AG04450 (cell line): ENCODE measurements at places on chromosomes 2 and 18.
A peak's percentile ranks its signal among the peaks of the same experiment; 100 is the strongest.

DNA sequence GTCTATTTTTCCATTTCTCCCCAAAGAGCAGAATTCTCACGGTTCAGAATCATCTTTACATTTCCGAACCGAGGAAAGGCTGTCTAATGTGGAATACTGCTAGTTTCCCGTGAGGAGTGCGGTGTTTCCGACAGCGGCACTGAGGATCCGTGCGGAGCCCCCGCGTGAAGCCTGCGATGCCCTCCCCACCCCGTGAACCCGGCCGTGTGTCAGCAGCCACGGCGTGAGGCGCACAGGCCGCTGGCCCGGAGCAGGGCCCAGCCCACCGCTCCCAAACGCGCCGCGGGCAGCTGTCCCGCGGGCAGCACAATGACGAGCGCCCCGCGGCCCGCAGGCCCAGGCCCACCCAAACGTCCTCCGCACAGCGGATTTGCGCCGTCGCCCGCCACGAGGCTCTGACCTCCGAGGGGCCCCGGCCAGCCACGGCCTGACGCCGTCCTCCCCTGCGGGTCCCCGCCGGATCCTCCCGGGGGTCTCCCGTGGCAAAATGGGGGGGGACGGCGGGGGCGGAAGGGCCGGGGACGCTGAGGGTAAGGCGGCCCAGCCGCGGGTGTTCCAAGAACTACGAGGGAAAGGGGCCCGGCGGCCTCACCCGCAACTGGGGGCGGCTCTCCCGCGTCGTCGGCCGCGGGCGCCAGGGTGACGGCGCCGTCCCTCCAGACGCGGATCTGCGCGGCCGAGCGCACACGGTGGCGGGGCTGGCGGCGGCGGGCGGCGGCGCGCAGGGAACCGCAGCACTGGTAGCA, 796 bp downstream of the SPIRE1 start:
- no peak for DNase-seq

GRCh38 chr2:39860538-39860937, 81.5 kb upstream of the THUMPD2 start:
- no peak for DNase-seq

GRCh38 chr2:239934571-239935171, 90.5 kb downstream of the NDUFA10 start:
- DNase-seq: no peak

DNA sequence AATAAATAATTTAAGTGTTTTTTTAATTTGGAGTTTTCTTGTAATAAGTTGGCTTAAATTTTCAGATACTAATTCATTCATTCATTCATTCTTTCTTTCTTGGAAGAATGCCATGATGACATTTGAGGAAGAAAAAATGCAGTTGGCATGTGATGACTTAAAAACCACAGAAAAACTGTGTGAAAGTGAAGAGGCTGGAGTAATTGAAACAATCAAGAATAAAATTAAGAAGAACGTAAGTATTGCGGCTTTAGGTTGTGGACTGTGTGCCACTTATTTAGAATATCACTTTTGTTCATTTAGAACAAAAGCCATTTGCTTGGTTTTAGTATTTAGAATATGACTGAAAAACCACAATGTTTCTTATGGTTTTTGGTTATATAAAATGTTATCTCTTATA, 51.4 kb downstream of the TTC39C start:
- DNase-seq: no peak

DNA sequence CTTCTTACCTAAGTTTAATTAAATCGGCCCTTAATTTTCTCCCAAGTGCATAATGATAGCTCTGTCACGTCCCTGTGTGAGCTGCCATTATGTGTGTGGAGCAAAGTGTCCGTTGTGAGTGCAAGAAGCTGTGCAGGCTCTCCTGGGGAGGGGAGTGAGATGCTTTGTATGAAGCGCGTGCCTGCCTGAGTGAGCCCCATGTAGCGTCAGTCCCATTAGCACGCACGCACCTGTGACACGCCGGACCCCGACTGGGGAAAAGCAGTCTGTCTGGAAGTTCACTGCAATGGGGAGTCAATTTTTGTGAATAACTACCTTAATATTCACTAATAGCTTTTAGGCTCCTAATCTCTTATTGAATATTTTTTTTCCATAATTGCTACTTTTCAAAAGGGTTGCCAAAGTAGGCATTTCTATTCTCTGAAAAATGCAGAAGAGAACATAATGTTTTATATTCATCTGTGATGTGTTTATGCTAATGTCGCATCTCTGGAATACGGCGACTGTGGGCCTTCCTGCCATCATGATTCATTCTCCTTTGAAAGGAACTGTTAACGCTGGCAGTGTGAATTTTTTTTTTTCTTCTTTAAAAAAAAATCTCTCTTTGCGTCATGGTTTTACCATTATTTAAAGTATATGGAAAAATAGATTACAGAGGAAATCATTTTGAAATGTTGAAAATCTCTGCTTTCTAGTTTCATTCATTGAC, 157.7 kb downstream of the COL4A4 start:
- DNase-seq: no peak

GRCh38 chr2:42474765-42475454, 18.9 kb downstream of the KCNG3 start:
- no peak for DNase-seq

DNA sequence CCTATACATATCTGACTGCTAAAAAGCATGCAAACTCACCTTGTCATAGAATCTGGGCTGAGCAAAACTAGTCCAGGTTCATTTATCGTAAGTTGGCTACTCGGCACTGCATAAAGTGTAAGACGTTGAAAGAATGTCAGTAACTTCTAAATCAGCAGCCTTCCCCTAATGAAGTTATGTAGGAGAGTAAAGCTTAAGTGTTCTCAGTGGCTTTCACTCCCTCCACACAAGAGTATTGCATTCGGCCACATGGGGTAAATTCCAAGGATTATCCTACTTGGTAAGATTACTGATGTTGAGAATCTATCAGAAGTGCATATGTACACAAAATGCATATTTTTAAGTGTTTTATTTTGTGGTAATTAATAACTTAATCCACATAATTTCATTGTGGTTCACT, 130.1 kb downstream of the LCLAT1 start:
- DNase-seq: no peak

DNA sequence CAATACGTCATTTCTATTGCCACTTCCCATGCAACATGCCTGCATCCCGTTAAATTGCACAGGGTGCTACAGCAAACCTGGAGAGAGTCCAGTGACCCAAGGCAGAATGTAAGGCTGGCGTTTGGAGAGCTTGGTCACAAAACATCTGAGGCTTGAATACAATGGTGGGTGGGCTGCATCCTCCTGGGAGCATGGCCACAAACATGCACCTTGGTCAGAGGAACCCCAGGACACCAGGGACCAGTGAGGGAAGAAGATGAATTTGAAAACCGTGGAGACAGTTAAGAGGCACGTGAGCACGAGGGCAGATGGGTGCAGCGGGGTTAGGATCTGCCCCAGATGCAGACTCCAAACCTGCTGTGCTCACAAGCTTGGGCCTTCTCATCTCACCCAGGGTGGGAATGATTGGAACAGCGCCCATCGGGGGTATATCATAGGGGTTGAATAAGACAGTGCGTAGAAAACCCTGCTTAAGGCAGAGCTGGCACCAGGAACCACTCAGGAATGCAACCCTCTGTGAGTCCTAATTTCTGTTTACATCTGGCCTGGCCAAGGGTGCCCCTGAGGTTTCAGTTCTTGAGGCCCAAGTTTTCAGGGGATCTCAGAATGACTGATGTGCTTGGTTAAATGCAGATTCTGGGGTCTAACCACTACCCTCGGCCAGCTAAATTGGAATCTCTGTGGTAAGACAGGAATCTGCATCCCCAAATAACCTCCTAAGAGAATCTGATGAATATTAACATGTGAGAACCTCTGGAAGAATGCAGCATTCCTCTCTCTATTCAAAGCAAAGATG, 97.2 kb downstream of the ARL4C start:
- DNase-seq: no peak

GRCh38 chr18:76454418-76454817, 40.6 kb downstream of the ZNF516 start:
- DNase-seq: peak; percentile 18

GRCh38 chr2:221574231-221574570, 2.1 kb upstream of the EPHA4 start:
- DNase-seq: no peak

- DNase-seq: no peak
Measured at GRCh38 chr2:229003256-229003655, 267.8 kb downstream of the PID1 start.

DNA sequence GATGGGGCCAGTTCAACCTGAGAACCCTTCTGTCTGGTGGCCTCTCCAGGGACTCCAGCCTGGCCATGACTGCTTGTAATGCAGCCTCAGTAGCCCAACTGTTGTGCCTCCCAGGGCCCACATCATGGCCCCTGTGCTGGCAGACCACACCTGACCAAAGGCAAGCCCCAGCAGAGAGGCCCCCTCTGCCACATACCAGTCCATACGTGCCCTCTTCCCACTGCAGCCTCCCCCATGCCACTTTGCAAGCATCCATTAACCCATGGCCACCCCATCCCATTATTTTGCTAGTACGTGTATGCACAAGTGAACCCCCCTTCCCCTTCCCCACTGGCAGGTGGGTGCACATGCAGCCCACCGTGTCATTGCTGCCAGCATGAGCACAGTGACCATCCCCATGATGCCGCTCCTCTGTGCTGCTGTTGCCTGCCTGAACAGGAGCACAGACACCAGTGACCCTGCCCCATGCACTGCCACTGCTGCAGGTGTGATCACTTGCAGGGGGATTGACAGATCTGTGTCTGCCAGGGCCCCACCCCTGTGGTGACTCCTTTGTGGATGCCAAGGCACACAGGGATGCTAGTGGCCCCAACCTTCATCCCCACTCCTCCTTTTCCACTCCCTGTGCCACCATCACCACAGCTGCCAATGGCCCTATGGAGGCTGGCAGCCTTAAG, 330.0 kb upstream of the DSEL start:
- DNase-seq: no peak

DNA sequence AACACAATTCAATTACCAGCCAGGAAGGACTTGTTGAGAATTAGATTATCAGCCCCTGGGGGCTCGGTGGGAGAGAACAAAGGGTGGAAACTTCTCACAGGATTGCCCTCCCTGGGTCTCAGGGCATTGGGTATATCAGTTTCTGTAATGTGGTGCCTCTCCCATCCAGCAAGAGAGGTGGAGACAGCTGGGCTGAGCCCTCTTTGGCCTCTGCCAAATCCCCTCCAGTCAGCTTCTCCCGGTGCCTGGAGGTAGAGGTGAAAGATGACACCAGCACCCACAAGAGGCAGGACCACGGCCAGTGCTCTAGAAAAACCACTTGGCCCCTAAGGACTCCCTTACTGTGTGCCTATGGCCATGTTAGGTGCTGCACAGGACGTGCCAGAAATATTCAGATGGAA, 179.7 kb downstream of the HAUS1 start:
- DNase-seq: no peak

DNA sequence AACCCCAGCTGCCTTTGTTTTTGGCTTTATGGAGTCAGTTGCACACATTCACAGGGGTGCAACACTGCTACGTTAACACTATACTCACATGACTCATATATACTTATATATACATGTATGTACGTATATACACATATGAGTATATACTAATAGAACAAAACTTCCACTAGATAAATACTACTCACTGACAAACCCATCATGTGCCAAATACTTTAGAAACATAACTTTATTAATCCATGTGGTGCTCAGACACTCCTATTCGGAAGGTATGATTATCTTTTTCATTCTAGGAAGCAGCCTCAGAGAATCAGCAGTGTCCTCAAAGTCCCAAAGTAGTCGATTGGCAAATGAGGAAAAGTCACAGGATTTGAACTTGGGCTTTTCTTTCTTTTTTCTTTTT, 7.9 kb downstream of the PMAIP1 start:
- no peak for DNase-seq

GRCh38 chr18:12828116-12829051, 55.7 kb downstream of the PTPN2 start:
- DNase-seq: no peak

GRCh38 chr18:57301573-57302559, 50.5 kb upstream of the ST8SIA3 start:
- DNase-seq: no peak

GRCh38 chr2:241950413-241951315, 81.1 kb downstream of the RTP5 start:
- DNase-seq: peak; percentile 18

- DNase-seq: no peak
Measured at GRCh38 chr2:239674981-239675825, 274.4 kb upstream of the HDAC4 start.

GRCh38 chr18:13007248-13007560, 16.0 kb downstream of the CEP192 start:
- no peak for DNase-seq

- DNase-seq: peak; percentile 62
Measured at GRCh38 chr2:105403783-105404698, 5.2 kb upstream of the FHL2 start.

- DNase-seq: no peak
Measured at GRCh38 chr2:236686561-236686960, 116.9 kb downstream of the ACKR3 start.

- DNase-seq: no peak
Measured at GRCh38 chr2:73232403-73233153, 461 bp downstream of the PRADC1 start.

GRCh38 chr2:45380131-45380836, 230.8 kb downstream of the SRBD1 start:
- no peak for DNase-seq

DNA sequence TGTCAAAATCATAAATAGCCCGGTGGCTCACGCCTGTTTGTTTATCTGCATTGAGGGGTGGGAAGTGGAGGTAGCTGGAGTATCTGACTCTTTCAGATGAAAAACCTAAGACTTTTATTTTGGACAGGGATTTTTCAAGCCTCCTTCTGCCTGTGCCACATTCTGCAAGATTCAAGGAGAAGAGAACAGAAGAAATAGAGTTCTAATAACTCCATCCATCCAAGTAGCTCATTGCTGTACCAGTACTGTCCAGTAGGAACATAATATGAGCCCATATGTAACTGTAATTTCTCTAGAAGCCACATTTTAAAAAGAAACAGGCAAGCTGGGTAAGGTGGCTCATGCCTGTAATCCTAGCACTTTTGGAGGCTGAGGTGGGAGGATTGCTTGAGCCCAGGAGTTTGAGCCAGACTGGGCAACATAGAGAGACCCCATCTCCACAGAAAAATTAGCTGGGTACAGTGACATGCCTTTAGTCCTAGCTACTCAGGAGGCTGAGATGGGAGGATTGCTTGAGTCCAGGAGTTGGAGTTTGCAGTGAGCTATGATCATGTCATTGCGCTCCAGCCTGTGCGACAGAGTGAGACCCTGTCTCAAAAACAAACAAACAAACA, 35.4 kb upstream of the NT5DC4 start:
- no peak for DNase-seq

- no peak for DNase-seq
Measured at GRCh38 chr18:39604836-39605235, 2039.2 kb upstream of the CELF4 start.

DNA sequence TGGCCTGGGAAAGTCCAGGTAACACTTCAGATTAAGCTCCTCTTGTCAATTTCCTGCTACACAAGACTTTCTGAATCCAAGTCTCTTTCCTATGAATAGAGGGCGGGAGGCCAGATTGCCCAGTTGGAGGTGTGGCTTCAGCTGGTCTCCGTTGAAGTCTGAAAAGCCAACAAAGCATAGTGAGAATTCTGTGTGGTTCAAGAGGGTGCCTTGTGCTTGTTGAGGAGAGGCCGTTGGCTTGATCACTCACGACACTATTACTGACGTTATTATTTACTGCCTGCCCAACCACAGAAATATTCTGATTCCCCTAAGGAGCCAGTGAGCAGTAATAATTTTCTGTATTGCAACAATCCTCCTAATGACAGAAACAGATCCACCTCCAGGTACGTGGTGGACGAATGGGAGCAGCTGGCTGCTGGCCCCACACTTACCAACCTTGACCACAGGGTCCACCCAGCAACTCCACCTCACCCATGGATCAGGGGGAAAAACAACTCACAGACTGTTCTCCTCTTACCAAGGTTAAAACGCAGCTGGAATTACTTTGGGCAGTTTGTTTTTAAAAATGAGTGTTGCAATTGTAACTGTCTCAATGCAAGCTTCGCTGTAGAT, 21.9 kb downstream of the NRP2 start:
- no peak for DNase-seq
